ENCODE measurements at places on chromosomes 5 and 9.

GRCh38 chr5:44783634-44784315, 25.0 kb upstream of the MRPS30 start:
- no peak for DNase-seq

DNA sequence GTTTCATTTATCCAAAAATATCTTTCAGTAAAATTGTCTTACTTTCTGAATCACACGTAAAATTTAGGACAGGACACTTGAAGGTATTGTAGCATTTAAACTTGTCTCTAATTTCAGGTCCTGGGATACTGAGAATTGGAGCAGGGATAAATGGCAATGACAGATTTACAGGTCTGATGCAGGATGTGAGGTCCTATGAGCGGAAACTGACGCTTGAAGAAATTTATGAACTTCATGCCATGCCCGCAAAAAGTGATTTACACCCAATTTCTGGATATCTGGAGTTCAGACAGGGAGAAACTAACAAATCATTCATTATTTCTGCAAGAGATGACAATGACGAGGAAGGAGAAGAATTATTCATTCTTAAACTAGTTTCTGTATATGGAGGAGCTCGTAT, 99.2 kb downstream of the ADGRV1 start:
- DNase-seq = no peak

GRCh38 chr9:111598733-111599091, 735 bp downstream of the PTGR1 start:
- DNase-seq = no peak

GRCh38 chr9:70557661-70558369, 143.4 kb upstream of the KLF9 start:
- no peak for DNase-seq

GRCh38 chr5:75089137-75089536, 36.8 kb upstream of the GCNT4 start:
- DNase-seq = peak; percentile 69

GRCh38 chr9:2087500-2088313, 72.6 kb downstream of the SMARCA2 start:
- peak; percentile 31 for DNase-seq

- no peak for DNase-seq
Measured at GRCh38 chr5:94815313-94816039, 197.0 kb downstream of the SLF1 start.
